ENCODE measurements at places on chromosomes 1 and 21.

GRCh38 chr1:52552236-52552504 lies 722 bp downstream of the TUT4 start:
- peak; percentile 16 for DNase-seq

DNA sequence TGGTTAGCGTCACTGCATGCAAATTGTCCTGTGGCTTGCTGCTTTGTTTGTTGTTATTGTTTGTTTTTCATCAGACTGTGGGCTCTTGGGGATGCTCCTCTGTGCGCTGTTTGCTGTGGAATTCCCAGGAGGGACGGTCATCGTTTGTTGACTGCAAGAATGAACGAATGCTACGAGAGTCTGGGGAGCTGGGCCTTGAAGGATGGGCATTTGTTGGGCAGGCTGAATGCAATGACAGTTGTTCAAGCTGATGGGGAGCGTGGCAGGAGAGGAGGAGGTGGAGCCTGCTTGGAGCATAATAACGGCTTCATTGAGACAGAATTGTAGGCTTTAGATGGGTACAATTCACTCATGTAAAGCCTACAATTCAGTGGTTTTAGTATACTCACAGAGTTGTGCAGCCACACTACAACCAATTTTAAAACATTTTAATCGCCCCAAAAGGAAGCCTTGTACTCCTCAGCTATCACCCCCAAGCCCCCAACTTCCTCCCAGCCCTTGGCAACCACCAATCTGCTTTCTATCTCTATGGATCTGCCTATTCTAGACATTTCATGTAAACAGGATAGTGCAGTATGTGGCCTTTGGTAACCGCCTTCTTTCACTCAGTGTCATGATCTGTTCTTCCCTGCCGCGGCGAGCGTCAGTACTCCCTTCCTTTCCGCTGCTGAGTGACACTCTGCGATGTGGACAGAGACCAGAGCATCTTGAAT lies 190.2 kb downstream of the CAMTA1 start:
- no peak for DNase-seq

DNA sequence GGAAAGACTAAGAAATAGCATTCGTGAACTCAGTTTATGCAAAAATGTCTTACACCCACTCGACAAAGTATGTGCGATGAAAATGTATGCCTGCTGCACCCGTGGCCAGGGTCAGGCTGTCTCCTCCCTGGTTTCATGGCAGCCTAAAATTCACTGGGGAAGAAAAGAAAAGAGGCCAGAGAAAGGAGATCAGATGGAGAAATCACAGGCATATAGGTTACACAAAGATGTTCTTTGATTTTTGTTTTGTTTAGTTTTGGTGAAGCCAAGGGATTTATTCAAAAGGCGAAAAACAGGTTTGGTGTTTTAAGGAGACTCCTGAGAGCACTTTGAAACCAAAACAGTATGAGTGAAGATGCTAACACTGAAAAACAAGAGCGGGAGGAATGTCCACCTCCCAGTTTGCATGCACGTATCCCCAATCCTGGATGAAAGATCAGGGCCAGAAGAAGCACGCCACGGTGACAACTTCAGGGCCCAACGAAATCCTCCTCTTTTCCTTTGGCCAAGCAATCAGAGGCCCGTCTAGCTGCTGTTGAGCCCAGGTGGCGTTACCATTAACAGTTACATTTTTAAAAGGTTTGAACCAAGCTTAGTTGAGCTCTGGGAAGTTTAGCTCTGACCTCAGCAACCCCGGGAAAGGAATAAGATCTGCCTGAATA lies 992 bp upstream of the SSX2IP start:
- DNase-seq, result no peak

DNA sequence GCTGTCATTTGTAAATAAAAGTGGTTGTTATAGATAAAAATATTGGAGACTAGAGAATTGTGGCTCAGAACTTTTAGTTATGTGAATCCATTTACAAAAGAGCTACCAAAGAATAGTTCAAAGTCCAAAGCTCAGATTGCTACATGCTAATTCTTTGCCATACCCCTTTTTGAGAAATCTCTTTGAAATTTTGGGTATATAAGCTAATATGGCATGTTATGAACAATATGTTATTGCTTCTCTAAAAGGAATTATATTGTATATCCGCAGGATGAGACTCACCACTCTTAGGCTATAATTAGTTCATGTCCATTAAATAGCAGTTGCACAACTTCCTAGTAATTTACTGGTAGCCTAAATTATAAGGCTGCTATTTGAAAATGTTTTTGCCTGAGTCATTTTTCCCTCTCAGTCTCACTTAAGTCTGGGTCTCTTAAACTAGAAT lies 178.0 kb downstream of the ZNF281 start:
- no peak for DNase-seq

- DNase-seq, result peak; percentile 72
These were observed 543 bp upstream of the KCNJ10 start for GRCh38 chr1:160070243-160071163.

DNA sequence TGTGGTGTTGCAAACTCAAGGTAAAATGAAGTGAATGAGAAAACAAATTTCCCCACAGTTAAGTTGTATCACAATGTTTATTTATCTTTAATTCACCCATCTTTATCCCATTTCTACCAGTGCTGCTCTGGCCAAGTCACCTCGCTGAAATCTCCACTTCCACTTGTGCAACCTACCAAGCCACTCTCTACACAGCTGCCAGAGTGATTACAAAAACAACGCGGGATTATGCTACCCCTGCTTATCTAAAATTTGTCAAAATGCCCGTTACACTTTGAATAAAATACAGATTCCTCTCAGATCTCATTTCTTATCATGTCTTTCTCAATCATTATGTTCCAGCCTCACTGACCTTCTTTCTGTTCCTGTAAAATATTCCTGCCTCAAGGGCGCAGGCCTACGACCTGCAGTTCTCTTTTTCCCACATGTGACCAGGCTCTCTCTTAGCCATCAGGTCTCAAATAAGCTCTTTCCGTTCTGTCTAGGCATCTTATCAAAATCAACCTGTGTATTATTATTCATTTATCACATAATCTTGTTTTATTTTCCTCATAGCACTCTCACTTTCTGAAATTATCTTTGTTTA lies 95.6 kb downstream of the NTMT2 start:
- no peak for DNase-seq

- no peak for DNase-seq
These were observed 212.6 kb downstream of the KCTD3 start for GRCh38 chr1:215779729-215780128.

DNA sequence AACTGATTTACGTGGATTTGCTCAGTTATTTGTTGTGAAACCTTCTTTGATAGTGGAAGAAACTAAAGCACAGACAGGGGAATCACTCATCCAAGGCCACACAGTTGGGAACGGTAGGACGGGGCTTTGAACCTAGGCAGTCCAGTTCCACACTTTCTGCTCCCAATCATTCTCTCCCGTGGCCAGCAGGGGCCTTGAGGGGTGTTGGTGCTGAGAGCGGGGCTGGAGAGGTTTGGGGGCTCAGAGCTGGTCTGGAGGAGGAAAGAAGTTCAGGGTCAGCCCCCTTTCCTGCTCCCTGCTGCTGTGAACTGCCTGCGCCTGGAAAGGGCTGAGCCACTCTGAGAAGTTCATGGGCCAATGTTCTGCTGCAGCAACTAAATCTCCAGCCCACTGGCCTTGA lies 31.4 kb upstream of the ACTL8 start:
- DNase-seq, result no peak

- DNase-seq, result no peak
These were observed 296.4 kb upstream of the FMN2 start for GRCh38 chr1:239795304-239795703.
